ENCODE measurements at places on chromosomes 12 and 14. TPM values are rescaled to one million over a fixed set of nuclear protein-coding genes. Genes with fewer than 3 reads are reported as not detected.

DNA sequence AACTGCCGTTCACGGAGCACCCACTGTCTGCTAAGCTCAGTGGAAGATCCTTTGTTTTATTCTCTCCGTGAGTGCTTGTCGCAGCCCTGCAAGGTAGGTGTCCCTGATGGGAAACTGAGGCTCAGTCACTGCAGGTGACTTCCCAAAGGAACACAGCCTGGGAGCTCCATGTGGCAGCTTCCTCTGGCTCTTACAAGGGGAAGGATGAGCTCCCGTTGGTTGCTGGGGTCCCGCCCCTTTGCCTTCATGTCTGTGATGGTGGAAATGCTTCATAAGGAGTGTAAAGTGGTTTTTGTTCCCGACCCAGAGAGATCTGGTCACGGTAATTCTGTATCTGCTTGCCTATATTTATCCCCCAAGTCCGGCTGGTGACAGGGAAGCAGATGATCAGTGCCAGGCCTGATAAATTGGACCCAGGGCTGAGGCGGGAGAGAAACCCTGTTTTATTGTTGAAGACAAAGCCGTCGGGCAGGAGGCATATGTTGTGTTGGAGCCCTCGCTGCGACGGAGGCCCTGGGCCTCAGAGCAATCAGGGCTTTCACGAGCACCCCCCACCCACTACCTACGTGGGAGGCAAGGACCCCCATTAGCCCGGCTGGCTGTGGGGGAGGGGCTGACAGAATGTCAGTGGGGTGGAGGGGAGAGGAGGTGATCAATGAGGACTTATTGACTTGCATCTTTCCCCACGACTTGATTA lies 91.9 kb downstream of the KIF26A start:
- DNase-seq = no peak

DNA sequence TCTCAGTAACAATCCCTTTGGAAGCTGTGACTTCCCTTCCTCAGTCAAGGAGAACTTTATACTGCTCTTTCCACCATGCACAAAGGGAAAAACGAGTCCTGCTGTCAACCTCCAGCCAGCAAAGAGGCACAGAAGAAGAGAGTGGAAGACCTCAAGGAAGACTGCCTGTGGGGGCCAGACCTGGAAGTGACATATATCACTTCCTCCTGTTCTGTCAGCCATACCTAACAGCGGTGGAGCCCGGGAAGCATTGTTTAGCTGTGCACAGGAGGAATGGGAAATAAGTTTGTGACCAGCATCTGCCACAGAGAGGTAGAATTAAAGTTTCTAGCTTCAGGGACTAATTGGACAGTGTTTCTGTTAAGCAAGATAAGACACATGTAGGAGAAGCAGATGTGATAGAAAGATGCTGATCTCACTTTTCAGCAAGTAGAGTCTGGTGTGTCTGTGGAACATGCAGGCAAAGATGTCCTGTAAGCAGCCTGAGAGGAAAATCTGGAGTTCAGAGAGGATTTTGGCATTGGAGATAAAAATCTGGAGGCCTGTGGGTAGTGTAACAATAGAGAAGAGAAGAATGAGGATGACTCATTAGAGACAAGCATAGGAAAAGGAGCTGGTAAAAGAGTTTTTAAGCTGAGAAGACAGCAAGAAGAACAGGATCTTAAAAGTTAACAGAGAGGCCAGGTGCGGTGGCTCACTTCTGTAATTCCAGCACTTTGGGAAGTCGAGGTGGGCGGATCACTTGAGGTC lies 141.6 kb upstream of the CPSF6 start:
- DNase-seq = no peak

- DNase-seq = no peak
Measured at GRCh38 chr14:71301611-71302010, 394.4 kb downstream of the PCNX1 start.

Gene RILPL2
- 12.7 TPM for total RNA-seq

Gene FUT8
- total RNA-seq = 14.9 TPM

Gene DHH
- 0.72 TPM for total RNA-seq

Gene CLEC1B
- total RNA-seq = not detected

GRCh38 chr14:77868552-77869285 lies 68.8 kb downstream of the ADCK1 start:
- DNase-seq = no peak

Gene ERG28
- total RNA-seq = 5.3 TPM

Gene KRT75
- not detected for total RNA-seq
